ENCODE measurements at places on chromosomes 1 and 21. TPM values are rescaled to one million over a fixed set of nuclear protein-coding genes. Genes with fewer than 3 reads are reported as not detected.
A peak's percentile ranks its signal among the peaks of the same experiment; 100 is the strongest.

DNA sequence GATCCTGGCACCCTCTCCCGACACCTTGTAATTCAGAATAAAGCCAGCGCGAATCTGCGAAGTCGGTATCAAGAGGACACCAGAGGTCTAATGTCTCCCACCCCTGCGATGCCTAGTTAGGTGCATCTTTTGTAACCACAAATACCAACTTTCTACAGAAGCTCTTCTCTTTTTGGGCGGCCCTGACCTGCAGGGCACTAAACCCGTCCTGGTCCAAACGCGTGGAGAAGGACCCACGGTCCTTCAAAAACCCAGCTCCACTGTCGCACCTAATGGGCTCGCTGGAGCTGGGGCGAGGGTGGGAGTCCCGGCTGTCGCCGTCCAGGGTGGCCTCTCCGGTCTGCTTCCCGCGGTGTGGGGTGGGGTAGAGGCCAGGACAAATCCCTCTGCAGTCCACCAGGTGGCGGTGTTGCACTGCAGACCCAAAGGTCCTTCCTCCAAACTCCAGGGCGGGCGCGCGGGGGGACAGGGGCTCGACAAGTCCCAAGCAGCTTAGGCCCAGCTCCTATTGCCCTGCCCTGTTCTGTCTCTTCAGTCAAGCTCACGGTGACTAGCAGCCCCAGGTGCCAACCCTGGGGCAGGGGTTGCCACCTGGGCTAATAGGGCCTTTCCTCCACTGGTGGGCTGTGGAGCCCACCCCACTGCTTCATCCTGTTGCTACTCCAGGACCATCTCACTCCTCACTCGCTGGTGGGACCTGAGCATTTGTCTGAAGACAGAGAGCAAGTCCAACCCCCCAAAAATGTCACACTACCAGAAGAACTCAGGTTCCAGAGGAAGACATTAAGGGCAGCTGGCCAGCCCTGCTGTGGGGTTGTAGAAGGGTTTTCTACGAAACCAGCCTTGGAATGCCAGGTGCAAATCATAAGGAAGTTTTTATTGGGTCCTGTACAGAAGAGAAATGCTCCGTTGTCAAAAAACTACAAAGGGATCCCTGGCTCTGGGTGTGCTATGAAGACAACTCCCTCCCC is 2.8 kb downstream of the HES3 start:
- DNase-seq, result no peak

DNA sequence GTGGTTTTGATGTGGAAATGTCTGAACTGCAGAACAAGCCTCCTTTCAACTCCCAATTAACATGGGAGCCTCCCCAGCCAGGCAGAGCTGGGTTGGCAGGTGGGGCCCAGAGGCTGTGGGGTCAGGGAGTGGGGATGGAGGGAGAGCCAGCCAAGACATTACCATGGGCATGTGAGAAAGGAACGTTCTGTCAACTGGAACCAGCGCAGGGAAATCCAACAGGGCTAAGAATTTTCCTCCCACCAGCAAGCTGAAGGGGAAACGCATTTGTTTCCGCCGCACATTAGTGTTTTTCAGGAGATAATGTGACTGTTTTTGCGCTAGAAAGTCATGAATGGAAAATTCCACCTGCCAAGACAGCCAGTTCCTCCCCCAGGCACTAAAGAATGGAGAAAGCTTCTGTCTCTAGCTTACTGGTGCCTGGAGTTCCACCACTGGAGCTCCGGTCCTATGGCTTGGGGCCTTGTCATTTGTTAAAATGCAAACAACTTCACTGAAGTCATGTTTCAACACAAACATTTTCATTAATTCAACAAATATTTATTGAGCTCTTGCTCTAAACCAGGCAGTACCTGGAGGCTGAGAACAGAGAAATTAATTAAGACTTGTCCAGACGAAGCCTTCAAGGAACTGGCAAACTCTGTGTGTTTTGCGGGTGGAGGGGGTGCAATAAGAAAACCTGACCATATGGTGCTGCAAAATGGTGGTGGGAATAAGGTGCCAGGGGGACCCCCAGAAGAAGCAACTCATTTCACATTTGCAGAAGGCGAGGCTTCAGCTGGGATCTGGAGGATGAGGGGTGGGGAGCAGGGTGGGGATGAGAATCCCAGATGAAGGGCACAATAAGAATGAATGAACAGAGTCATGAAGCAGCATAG is 305.1 kb downstream of the MATN1 start:
- DNase-seq, result peak; percentile 27

Gene DNAI4
- polyA plus RNA-seq, result 18.4 TPM

- no peak for DNase-seq
These were observed 135.6 kb upstream of the CACNA1E start for GRCh38 chr1:181347495-181348390.

DNA sequence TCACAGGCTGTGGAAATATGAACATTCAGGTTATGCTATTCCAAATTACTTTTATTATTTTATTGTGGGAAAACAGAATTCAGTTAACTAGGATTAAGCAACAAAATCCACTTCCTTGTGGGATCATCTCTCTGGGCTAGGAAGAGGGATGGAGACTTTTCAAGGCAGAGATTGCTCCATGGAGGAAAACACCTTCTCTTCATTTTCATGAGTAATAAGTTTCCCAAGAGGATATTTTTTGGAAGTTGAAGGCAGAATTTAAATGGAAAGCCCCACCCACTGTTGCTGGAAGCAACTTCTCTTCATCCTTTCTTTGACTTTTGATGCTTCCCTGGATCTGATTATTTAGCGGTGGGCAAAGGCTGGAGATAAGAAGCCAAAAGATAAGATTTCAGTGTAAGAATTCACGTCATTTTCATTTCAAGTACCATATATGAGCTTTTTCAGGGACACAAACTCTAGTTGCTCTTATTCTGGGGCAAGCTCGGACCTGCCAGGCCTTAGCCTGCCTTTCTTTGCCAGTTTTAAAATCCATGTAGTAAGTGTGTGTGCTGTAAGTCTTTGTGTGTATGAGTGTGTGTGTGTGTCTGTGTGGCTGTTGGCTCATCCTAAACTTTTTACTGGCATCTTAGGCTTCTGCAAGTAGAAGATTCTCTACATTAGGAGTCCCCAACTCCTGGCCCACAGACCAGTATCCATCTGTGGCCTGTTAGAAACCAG is 11.7 kb upstream of the IL24 start:
- no peak for DNase-seq

Gene KMO
- polyA plus RNA-seq, result 27.9 TPM

Gene FABP3
- polyA plus RNA-seq, result 79.3 TPM

DNA sequence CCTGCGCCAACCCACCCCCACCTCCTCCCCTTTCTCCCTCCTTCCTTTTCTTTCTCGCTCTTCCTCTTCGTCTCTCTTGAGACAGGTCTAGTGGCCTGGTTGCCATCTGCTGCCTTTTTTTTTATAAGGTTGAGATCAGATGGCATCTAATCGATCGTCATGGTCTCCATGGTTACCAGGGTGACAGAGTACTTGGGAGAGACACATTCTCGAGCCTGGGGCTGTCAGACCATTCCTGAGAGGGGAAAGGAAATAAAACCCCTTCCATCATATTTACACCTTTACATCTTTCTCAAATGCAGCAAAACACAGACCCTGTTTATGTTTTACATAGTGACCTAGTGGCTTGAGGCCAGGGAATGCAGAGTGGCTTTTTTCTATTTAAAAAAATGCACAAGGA is 53.5 kb upstream of the SLC22A15 start:
- DNase-seq, result no peak

DNA sequence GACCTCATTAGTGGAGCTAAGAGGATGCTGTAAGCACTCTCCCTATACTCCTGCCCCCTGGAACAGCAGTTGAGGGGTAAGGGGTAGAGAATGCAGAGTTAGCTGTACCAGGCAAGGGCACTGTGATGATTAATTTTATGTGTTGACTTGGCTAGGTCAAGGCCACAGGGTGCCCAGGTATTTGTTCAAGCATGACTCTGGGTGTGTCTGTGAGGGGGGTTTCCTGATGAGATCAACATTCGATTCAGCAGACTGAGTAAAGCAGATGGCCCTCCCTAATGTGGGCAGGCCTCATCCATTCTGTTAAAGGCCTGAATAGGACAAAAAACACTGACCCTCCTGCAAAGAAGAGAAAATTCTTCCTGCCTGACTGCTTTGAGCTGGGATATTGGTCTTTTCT is 110.8 kb downstream of the KCND3 start:
- DNase-seq, result no peak

DNA sequence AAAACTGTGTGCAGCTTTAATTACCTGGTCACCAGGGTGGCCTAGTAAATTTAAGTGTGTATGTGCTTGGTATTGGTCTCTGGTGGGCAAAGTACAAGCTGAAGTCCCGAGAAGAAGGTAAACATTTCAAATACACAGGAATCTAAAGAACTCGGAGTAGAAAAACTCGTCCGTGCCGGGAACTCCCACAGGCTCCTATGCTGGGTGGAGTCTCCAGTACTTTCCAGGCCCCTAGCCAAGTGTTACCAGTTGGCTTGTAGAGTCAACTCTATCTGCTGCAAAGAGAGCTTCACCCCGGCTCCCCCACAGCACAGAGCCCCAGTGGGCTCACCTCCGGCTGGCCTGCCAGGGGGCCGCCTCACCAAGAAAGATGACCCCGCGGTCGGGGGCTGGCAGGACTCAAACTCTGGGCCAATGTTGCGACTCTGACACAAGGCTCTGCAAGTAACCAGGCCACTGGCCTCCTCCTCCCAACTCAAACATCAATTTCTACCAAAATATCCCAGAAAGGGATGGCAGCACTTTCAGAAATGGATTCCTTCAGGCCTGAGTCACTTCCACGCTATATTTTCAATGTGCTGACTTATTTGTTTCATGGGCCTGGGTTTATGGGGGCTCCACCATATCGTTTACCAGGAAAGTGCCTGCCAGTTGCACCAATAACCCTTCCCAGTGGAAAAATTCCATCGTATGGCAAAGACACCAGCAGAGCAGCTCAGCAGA is 73.9 kb downstream of the SLC66A1 start:
- no peak for DNase-seq

GRCh38 chr1:32470991-32471694 is 6.3 kb downstream of the ZBTB8B start:
- DNase-seq, result no peak

GRCh38 chr1:6889875-6890480 is 104.7 kb downstream of the CAMTA1 start:
- DNase-seq, result no peak

Gene FAM131C
- 1.3 TPM for polyA plus RNA-seq

GRCh38 chr1:201408176-201408833 is 9.2 kb upstream of the LAD1 start:
- peak; percentile 73 for DNase-seq

DNA sequence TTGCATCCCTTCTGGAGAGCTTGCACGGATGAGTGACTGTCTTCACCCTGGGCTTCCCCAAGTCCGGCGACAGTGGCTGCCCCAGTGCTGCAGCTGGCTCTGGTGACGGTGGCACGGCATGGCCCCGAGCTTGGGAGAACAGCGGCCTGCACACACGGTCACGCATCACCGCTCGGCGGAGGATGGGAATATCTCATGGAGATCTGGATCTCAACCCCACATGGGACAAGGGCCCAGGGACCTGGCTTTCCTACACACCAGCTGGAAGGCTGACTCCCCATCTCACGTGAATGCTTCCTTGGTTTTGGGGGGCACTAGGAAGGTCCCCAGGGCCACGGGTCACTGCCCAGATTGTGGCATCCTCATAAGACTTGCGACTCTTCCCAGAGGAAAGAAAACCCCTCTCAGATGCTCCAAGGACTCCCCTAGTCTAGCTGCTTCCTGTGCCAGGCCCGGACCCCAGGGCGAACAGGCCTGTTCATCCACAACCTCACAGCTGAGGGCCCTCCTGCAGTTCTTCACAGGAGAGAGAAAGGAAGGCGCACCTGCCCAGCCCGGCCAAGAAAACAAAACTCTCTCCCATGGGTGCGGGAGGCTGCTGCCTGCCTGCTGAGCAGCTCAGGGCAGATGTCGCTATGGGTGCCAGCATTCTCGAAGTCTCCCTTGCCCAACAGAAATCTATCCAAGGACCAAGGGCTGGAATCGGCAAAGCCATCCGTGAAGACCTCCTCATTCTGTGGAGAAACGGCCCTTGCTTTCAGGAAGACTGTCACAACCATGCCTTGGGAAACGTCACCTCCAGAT is 9.9 kb downstream of the CFAP410 start:
- DNase-seq, result no peak

Gene RNU1-3
- polyA plus RNA-seq, result 1.9 TPM

Gene SETD4
- polyA plus RNA-seq, result 48.7 TPM

- DNase-seq, result no peak
These were observed 17.4 kb upstream of the IL12RB2 start for GRCh38 chr1:67290236-67290635.

GRCh38 chr21:31351438-31351837 is 7.4 kb upstream of the TIAM1 start:
- no peak for DNase-seq

DNA sequence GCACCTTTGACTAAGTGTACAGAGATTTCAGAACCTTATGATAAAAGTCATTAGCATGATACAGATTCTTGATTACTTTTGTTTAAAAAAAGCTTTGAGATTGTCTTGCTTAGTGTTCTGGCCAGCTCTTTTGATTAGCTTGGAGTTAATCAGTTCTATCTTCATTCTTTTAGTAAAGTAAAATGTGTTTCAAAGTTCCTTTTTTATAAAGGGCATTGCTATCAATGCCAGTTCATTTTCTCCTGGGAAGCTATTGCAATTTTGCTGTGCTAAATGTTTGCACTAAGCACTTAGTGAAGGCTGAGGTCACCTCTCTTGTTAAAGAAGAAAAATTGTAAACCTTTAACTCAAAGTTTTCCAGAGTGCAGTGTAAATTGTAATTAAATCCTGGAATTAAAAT is 946.7 kb upstream of the TMPRSS15 start:
- DNase-seq, result no peak

DNA sequence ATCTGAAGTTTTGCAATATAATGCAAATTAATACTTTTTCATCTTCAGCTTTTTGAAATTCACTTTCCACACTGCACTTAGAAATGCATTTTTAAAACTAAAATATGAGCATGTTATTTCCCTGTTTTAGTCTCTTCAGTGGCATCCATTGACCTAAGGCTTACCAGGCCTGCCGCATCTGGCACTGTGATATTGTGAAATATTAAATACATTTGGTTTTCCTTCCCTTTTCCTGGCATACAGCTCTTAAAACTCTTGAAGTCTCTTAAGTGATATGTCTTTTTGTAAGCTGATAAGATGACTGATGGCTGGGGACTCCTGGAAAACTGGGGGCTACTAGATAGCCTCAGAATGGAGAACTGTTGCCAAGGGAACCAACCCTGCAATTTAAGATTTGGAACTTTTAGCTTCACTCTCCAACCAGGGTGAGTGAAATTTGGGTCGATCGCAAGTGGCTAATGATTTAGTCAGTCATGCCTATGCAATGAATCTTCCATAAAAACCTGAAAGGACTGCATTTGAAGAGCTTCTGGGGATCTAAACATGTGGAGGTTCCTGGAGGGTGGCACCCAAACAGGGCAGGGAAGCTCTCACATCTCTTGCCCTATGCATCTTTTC is 75.5 kb upstream of the PDC start:
- no peak for DNase-seq

Gene LMX1A
- polyA plus RNA-seq, result not detected

- no peak for DNase-seq
These were observed 284.9 kb upstream of the RUNX1 start for GRCh38 chr21:35333831-35334618.

Gene PALMD
- polyA plus RNA-seq, result 2.6 TPM

GRCh38 chr1:161201836-161202712 is at the start of gene NDUFS2:
TSS of gene NDUFS2 (plus strand) at chr1:161202367. CDS start at chr1:161202386, 19 bp downstream.
- DNase-seq, result peak; percentile 99

Data from left kidney (tissue), 8 donors.